ENCODE measurements at places on chromosomes 6 and 20.

GRCh38 chr20:63333241-63333836, 27.8 kb downstream of the CHRNA4 start:
- peak; percentile 66 for DNase-seq

- no peak for DNase-seq
These were observed 37.4 kb downstream of the JAG1 start for GRCh38 chr20:10636326-10636818.

- DNase-seq: no peak
These were observed 67.8 kb upstream of the LTV1 start for GRCh38 chr6:143775336-143775735.

- no peak for DNase-seq
These were observed 14.5 kb downstream of the LGSN start for GRCh38 chr6:63305277-63305676.

DNA sequence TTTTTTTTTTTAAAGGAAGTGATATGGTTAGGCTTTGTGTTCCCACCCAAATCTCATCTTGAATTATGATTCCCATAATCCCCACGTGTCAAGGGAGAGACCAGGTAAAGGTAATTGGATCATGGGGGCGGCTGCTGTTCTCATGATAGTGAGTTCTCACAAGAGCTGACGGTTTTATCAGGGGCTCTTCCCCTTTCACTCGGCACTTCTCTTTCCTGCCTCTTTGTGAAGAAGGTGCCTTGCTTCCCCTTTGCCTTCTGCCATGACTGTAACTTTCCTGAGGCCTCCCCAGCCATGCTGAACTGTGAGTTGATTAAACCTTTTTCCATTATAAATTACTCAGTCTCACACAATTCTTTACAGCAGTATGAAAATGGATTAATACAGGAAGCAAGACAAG, 64.3 kb downstream of the ZFP64 start:
- no peak for DNase-seq

GRCh38 chr6:33815854-33816253, 12.1 kb upstream of the MLN start:
- DNase-seq: peak; percentile 58

DNA sequence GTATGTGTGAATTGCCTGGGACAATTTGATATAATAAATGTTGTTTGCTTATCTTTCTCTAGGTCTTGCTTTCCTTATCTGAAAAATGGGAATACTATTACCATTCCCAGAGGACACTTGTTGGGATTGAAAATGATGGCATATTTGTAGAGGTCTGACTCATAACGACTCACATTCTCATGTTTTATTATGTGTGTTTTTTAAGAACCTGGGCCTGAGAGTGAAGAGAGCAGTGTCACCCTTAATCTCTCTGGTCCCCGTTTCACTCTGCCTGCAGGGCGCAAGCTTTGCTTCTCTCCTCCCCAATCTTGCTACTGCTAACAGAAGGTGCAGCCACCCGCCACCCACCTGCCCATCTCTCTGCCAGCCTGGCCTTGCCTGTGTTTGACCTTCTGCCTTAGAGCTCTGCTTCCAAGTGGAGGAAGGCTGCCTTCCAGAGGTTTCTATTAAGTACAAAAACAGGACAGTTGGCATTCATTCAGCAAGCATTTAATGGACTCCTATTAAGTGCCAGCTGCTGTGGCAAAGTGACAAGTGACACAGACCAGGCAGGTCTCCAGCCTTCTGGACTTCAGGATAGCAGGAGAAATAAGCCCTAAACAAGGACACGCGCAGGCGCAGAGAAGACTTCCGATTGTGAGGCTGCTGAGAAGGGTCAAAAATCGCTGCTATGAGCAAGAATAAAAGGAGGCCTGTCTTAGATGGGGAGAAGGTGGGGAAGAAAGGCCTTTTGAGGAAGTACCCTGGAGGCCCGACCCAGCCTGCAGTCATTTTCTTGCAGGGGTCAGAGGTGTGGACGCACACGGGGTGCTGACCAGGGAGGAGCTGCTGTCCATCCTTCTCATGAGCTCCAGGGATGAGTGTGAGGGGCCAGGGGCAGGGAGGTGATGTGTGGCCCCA, 112.5 kb downstream of the JPH2 start:
- peak; percentile 34 for DNase-seq

- DNase-seq: no peak
These were observed 1.8 kb upstream of the CCND3 start for GRCh38 chr6:41943456-41943855.

DNA sequence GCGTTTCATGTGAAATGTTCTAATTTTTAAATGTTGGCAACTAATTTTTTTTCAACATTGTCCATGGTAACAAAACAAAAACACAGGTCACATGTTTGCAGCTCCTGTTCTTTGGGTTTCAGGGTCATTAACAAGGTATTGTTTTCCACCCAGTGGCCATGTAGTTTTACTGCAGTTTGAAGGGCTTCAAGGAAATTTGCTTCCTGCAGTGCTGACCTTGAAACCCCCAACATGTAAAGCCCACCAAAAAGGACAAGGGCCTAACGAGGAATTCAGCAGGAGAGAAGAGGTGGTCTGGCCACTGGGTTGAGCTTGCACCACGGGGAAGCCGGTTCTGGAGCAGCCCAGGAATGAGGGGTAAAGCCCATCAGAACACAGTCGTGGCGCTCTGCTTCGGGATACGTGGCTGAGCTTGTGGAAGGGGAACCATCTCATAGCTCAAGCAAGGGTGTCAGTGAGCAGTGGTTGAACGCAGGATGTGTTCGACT, 13.9 kb upstream of the KLHL31 start:
- DNase-seq: no peak

- no peak for DNase-seq
These were observed 97.4 kb upstream of the SPTLC3 start for GRCh38 chr20:12911372-12911771.

DNA sequence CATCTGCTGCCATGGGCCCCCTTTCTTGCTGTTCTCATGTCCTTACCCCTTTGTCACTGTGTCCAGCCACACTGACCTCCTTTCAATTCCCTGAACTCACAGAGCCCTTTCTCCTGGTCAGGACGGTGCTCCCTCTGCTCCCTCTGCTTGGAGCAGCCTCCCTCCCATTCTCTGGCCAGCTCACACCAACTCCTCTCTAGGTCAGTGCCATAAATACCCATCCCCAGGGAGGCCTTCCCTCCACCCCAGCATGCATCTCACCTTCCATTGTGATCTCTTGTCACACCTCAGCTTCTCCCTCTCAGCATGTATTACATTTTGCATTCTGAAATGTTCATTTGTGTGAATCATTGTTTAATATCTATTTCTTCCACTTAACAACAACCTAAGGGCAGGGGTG, 86.4 kb upstream of the PRND start:
- DNase-seq: no peak

DNA sequence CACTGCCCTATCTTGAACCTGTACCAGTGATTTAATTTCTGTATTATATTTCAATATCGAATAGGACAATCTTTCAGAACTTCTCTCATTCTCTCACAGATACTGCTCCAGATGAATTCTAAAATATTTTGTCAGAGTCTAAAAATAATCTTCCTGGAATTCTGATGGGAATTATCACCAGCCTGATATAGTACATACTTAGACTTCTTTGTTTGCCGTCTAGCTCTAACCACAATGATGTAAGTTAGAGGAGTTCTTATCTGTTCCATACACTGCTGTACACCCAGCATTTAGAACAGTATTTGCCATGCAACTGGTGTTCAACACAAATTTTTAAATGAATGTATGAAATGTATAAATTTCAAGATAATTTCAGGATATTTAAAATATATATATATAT, 1.3 kb upstream of the HUS1B start:
- DNase-seq: no peak

DNA sequence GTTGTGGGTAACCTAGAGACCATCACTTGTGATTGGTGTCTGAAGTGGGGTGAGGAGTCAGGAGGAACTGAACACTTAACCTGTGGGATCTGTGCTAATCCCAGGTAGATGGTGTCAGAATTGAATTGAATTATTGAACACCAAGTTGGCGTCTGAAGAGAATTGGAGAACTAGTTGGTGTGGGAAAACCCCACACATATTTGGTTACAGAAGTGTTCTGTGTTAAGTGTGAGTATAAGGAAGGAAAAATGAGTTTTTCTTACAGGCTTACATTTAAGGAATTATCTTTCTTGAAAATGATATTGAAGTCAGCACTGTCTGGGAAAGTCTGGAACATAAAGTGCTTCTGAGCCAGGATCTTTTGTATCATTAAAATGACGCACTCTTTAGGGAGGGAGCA, 182.9 kb upstream of the ECI2 start:
- DNase-seq: no peak

- DNase-seq: no peak
These were observed 68.1 kb downstream of the PREX1 start for GRCh38 chr20:48759631-48760245.

DNA sequence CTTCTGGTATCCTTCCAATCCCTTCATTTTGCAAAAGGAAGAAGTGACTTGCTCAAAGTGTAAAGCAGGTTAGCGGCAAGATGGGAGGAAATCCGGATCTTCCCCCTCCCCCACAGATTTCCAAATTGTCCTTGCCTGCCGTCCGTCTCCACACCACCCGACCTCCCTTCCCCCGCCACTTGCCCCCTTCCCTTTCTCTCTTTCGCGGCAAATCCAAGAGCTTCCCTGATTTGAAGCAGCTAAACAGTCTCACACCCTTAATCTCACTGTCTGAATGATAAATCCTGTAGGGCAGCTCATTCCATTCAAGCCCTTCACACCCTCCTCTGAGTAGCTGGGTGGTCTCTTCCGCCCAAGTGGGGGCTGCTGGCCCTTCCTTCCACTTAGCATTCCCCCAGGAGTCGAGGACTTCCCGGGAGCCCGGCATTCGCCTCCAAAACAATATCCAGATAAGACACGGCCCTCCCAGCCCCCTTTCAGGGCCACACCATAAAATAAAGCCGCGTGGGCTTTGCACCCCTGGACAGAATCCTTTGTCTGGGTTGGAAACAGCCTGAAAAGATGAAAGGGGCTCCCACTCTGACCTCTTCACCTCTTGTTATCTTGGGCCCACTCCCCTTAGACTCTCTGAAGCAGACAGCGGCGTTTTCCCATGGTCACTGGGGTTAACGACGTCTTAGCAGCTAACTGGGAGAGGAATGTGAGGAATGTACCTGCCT, 44.0 kb upstream of the PIM1 start:
- no peak for DNase-seq

DNA sequence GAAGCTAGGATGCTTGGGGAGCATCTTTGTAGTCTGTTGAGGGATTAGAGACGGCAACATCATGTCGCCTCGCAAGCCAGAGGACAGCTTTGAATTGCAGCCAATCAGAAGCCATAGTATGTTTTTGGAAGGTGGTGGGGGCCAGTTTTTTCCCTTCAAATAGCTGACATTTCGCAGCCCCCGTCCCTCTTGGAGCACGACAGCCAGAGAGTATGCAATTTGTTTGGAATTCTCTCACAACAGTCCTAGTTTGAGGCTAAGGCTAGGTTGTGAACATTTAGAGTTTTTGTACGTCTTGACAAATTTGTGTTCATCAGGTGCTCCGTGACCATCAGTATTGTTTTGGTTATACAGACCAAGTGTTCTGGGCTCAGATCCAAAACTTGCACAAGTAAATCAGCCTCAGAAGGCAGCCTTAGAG, 83.3 kb downstream of the PLCB1 start:
- no peak for DNase-seq

GRCh38 chr6:52662031-52662430, 8.9 kb upstream of the TMEM14A start:
- DNase-seq: no peak

GRCh38 chr6:86856937-86857563, 80.3 kb upstream of the HTR1E start:
- DNase-seq: peak; percentile 30

GRCh38 chr20:45780159-45780558, 11.5 kb downstream of the WFDC3 start:
- no peak for DNase-seq

GRCh38 chr20:54002741-54003140, 67.7 kb downstream of the BCAS1 start:
- DNase-seq: no peak

DNA sequence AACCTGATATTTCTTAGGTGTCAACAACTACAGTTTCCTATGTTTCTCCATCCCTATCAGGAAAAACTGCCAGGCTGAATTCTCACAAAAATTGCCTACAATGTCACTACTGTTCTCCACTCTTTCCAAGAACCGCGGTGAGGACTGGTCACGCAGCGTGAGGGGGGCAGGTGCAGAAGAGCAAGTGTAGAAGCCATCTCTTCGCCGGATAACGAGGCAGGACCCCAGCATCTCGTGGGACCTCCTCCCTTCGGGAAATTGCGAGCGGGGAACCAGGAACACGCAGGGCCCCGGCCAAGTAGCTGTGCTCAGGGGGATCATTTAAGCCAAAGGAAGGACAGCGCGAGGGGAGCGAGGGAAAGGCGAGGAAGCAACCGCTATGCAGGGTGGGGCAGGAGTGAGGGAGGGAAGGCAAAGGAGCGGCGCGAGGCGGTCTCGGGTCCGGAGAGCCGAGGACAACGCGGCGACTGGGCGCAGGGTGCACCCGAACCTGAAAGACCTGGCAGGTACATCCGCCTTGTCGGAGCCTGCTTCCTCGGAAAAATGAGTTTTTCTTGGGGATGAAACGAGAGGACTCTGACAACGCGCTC, 559 bp downstream of the APMAP start:
- DNase-seq: no peak

DNA sequence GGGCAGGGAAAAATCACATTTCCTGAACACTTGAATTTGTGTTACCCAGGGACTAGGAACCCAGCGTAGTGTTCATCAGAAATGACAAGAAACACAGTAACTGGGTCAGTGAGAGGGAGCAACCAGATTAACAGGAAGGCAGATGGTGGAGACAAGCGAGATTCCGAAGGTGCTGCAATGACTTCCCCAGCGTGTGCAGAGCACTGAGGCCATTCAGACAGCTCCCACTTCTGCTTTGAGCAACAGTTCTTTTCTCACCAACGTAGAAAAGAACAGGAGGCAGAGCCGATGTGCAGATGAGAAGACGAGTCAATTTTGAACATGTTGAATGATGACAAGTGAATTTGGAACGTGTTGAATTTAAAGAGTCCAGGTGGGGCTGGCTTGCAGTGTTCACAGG, 63.1 kb upstream of the IFNGR1 start:
- DNase-seq: no peak

DNA sequence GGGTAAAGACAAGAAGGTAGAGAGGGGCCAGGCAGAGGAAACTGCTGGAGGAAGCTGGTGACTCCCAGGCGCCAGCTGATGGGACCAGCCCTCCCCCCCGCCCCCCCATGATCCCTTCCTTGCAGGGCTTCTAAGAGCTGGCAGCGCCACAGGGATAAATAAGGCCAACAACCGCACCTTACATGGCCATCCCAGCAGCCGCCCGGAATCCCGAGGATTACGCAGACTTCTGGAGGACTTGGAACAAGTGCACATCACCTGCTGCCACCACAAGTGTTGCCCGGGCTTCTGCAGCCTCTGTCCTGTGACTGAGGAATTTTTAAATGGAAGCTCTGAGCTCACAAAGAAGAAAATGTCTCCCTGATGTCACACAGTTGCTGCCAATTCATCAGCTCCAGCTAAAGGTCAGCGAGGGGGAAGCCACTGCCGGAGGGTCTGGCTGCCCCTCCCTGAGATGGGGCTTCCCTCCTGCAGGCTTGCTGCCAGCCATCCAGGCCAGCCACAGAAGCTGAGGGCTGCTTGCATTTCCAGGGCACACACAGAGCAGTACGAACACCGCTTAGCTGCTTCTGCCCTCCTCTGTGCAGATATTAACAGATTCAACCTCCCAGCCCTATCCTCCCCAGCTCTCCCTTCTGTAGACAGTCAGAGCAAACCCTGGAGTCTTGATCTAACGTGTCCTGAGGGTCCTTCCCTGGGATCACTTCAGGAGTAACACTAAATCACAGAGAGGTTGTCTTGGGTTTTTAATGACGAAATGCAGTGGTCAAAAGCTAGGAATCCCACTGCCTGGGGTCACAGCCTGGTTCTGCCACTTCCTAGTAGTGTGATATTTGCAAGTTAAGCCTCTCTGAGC, 38.6 kb upstream of the PIM1 start:
- DNase-seq: peak; percentile 63

GRCh38 chr6:117346142-117346930, 79.4 kb downstream of the ROS1 start:
- peak; percentile 23 for DNase-seq
